ENCODE measurements at places on chromosomes 3 and 15.
A peak's percentile ranks its signal among the peaks of the same experiment; 100 is the strongest.

GRCh38 chr3:41089566-41089965 lies 109.7 kb upstream of the CTNNB1 start:
- DNase-seq, result no peak

GRCh38 chr15:35550957-35551356 lies 5.0 kb upstream of the DPH6 start:
- DNase-seq, result no peak

GRCh38 chr3:154121701-154122551 lies 736 bp downstream of the ARHGEF26 start:
- DNase-seq, result peak; percentile 38

DNA sequence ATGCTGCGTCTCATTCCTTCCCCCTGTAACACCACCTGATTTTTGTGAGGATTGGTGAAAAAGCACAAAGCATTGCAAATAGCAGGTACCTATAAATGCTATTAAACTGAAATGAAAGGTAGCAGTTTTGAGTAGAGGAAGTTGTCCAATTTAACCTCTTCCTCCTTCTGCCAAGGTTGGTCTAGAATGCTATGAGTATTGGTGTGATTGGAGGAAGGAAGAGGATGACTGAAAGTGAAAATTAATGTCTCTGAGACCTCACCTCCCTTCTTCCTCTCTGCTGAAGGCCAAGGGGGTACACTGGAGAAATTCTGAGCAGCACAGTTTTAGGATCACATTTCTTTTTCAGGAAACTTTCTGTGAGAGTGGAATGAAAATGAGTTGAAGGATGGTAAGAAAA lies 94.4 kb downstream of the DTWD1 start:
- DNase-seq, result no peak

DNA sequence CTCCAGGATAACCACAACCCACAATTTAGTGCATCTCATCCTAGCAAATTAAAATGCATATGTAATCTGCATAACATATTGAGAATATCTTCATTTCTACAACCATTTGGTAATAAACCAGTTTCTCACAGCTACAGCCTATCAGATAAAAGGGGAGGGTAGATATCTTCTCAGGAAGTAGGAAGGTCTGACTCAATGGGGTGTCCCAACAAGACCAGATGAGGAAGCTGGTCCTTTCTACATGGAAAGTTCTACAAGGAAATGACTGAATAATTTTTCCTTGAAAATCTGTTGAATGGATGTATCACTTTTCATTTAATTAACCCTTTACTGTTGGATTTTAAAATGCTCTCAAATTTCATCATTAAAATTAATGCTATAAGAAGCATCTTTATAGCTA lies 17.4 kb upstream of the TMPRSS7 start:
- no peak for DNase-seq

DNA sequence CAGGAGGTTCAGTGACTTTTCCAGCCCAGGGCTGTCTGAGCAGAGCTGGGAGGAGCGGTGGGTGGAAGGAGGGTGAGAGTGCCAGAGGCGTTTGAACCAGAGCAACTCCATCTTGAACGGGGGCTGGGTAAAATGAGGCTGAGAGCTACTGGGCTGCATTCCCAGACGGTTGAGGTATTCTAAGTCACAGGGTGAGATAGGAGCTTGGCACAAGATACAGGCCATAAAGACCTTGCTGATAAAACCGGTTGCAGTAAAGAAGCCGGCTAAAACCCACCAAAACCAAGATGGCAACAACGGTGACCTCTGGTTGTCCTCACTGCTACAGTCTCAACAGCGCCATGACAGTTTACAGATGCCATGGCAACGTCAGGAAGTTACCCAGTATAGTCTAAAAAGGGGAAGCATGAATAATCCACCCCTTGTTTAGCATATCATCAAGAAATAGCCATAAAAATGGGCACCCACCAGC lies 60.2 kb downstream of the ABTB1 start:
- DNase-seq, result peak; percentile 26

GRCh38 chr3:64928683-64929082 lies 240.9 kb upstream of the ADAMTS9 start:
- no peak for DNase-seq
